D721Med (cell line): ENCODE measurements at places on chromosomes 12 and 14.

GRCh38 chr14:93952829-93953228, 23.5 kb downstream of the ASB2 start:
- DNase-seq: no peak

DNA sequence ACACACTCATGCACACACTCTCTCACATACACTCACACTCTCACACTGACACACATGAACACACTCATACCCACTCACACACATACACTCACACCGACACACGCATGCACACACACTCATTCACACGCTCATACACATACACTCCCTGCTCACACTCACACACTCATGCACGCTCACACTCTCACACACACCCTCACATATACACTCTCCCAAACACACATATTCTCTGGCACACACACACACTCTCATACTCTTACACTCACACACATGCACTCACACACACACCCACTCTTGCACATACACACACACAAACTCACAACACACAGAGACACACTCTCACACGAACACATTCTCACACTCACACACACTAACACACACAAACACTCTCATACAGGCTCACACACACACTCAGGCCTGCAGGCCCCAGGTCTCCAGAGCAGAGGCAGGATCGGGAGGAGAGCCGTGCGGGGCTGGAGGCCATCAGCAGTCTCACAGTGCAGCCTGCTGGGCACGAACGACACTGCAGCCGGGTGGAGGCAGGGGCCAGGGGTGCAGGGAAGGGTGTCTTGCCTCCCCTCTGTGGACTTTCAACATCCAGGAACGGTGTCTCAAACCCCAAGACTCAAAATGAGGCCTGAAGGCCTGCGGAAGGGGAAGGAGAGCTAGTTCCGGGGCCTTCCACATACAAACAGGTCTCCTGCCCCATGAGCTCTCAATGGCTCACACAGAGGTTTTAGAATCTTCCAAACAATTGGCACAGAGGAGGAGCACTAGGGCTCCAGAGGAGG, 148.7 kb downstream of the ANO2 start:
- DNase-seq: no peak

DNA sequence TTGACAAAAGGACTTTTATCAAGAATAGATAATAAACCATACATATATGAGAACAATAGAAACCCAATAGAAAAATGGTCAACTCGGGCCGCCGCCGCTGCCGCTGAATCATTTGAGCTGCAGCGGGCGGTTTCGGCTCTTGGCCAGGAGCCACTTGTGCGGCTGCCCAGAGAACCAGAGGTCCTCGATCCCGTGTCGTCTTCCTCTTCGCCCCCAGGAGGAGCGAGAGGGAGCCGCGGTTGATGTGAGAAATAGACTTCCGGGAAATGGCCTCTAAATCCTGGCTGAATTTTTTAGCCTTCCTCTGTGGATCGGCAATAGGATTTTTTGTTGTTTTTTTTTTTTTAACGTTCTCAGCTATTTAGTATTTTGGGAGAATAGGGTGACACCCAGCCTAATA, 44.8 kb downstream of the CPSF6 start:
- no peak for DNase-seq

DNA sequence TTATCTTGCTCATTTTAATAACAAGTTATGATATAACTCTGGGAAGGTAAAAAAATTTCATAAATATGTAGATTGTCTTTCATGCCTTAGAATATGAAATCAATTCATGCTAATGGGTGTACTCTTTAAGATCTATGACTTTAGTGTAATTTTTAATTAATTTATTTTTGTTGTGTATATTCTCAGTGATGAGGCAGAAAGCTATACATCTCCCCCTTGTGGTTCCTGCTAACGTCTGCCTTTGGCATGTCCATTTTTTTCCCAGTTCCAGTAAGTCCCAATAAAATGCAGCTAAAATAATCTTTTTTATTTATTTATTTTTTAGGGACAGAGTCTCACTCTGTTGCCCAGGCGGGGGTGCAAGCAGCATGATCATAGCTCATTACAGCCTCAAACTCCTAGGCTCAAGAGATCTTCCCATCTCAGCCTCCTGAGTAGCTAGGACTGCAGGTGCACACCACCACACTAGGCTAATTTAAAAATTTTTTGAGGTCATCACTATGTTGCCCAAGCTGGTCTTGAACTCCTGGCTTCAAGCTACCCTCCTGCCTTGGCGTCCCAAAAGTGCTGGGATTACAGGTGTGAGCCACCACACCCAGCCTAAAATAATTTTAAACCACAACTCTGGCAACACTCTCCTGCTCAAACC, 3.3 kb upstream of the CHURC1 start:
- no peak for DNase-seq

DNA sequence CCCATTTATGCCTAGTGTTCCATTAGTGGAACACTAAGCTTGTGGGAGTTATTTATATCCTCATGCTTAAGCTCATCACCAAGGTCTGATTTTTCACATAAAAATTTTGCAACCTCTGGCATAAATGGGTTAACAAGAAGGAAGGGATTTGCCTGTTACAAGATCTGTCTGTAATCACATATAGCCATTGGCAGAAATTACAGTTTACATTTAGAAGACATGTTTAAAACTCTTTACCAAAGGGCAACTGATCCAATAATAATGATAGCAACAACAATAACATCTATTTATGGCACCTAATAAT, 422.9 kb downstream of the ZFP36L1 start:
- DNase-seq: no peak

- DNase-seq: no peak
Observed at GRCh38 chr14:100747021-100747586, 20.4 kb downstream of the DLK1 start.

DNA sequence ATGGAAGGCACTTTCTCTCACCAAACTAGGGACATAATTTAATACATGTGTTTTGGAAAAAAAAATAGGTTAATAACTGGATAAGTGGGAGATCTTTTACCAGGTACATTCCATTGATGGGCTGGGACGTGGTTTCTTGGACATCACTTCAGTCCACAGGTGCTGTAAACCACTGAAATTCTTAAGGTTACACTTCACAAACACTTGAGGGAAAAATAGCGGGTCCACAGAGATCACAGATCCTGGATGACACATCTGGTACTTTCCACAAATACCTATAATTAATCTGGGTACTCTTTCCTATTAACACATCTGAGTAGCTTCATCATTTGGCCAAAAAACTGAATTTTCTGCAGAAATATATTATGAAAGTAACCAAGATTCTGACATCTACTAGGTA, 85.0 kb downstream of the POLR3B start:
- DNase-seq: no peak

DNA sequence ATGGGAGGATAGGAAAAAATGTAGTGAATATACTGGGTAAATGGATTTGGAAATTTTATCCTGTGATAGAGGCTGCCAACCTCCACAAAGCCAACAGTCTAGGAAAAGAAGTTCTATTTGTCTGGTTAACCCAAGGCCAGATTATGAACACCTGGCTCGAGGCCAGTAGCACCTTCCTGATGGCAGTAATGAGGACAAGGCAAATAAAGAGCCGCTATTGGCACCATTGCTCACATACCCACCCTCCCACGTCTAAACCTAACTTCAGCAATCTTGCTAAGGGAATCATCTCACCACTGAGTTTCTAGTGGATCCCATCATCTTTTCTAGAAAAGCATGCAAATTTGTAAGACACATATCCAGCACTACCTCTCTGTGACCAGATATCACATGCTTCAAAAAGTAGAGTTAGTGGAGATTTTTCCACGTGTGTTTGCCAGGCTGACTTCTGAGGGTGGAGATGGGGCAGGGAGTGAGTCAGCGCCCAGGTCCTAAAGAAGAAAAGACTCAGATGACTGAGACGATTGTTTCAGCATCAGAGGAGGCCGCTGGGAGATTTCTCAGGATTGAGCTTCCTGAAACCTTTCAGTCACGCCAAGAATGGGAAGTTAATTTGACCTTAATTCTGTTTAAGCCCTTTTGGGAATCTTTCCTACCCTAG, 362.9 kb downstream of the EMP1 start:
- DNase-seq: no peak

GRCh38 chr14:69673578-69674305, 62.3 kb downstream of the SUSD6 start:
- DNase-seq: no peak

- DNase-seq: no peak
Observed at GRCh38 chr12:3892631-3893030, 19.4 kb upstream of the PARP11 start.

- no peak for DNase-seq
Observed at GRCh38 chr12:91986084-91986483, 159.6 kb downstream of the BTG1 start.

DNA sequence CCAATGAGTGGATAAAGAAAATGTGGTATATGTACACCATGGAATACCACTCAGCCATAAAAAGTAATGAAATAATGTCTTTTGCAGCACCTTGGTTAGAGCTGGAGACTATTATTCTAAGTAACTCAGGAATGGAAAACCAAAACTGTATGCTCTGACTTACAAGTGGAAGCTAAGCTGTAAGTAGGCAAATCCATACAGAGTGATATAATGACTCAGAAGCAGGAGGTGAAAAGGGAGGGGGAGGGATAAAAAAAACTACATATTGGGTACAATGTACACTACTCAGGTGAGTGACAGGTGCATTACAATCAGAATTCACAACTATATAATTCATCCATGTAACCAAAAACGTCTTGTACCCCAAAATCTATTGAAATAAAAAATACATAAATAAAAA, 15.1 kb upstream of the CLEC1A start:
- no peak for DNase-seq

DNA sequence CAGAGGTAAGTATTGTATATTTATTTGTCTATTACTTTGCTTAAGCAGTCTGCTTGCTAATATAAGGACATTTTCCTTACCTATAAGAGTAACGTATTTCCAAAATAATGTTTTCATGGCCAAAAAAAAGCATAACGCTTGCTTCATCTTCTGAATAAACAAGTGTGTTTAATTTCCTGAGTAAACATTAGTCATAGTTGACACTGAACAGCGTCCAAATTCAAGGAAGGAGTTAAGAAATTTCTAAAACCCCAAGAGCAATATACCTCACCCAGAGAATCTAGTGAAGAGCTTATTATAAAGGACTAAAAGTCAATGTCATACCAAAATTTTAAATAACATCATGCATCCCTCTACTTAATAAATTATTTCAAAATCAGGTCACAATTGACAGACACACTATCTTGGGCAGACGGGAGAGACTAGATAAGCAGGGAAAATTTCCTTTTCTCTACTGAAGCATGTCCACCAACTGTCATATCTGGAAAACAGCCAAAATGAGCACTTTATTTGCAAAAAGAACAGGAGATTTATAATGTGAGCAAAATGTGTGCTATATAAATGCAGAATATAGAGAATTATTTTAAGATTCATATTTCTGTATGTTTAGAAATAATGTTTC, 25.1 kb downstream of the ANKS1B start:
- no peak for DNase-seq

- DNase-seq: no peak
Observed at GRCh38 chr12:57094208-57095160, 5.6 kb downstream of the NAB2 start.

GRCh38 chr14:91873471-91874415, 6.4 kb upstream of the TC2N start:
- no peak for DNase-seq

- no peak for DNase-seq
Observed at GRCh38 chr12:12819221-12819620, 6.1 kb downstream of the DDX47 start.

GRCh38 chr14:51568366-51568765, 83.3 kb upstream of the FRMD6 start:
- DNase-seq: no peak

- no peak for DNase-seq
Observed at GRCh38 chr14:35818346-35819115, 7.6 kb upstream of the BRMS1L start.

DNA sequence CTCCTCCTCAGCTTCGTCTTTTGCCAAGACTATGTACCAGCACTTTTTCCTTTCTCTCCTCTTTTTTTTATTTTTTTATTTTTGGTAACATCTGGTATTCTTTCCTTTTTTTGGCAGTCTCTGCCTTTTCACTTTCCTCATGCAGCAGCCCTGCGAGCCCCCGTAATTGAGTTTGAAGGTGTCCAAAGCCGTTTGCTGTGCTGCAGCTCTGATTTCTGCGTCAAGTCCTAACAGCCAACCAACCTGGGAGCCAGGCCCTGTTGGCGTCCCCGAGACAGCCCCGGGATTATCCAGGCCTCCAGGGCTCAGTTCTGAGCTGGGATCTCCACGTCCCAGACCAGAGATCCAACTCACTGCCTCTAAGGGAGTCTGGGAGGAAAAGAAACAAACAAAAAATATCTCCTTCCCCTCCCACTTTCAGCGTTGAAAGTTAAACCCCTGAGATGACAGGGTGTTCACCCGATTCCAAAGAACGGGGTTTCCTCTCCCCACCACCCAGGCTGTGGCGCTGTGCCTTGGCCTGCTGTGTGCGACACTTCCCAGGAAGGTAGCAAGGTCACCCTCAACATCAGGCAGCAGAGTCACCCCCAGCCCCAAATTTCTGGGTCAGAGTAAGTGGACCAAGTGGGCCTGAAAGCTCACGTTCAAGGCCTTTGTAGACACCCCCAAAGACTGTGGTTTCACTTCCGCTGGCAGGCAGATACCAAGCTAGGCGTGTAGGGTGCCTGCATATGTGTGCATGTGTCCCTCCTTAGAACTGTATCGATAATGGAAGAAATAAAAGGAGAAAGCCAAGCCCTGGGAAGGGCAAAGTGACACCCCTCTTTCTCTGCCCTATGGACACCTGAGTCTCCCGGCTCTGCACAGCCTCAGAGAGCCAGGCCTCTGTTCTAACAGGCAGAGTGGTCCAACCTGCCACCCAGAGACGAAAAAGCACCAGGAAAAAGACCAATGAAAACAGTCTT, 11.1 kb downstream of the BCL11B start:
- no peak for DNase-seq

DNA sequence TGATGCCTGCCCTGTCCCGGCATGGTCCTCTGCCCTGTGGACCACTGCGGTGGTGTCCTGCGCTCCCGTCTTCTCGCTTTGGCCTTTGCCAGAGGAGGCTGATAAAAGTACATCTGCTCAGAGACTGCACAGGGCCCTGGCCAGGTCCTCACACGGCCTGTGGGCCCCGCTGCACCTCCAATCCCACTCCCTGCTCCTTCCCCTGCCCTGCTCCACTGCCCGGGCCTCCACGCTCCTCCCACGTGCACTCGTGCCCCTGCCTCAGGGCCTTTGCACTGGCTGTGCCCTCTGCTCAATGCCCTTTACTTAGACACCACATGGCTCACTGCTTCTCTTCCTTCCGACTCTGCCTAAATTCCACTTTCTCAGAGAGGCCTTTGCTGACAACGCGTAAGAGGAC, 49.3 kb upstream of the BEGAIN start:
- no peak for DNase-seq

DNA sequence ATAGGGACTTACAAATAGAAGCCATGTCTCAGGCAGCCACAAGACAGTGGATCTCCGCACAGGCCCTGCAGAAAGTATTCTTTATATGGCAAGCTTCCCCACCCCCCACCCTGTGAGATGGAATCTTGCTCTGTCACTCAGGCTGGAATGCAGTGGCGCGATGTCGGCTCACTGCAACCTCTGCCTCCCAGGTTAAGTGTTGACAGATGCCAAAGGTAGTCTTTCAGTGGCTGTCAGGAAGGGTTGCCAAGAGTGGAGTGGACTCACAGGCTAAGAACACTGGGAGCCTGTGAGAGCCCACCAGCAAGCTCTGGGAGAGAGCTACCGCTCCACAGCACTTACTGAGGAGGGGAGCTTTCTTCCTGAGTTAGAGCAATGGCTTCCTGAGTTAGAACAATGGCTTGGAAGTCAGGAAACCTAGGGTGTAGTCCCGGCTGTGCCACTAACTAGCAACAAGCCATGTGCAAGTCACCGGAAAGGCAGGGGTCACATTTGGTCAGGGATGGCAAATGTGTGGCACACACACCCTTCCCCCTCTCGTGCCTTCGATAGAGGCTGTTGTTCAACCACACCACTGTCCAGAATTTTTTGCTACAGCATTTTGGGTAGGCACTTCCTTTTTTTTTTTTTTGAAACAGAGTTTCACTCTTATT, 2.6 kb downstream of the RNASE1 start:
- DNase-seq: no peak
